ENCODE measurements at places on chromosomes 2 and 18. TPM values are rescaled to one million over a fixed set of nuclear protein-coding genes. Genes with fewer than 3 reads are reported as not detected.

- no peak for DNase-seq
- H3K27me3 ChIP-seq, result peaks cover 56% of the 10 kb centered on the region
- no peak overlapping the region for H3K4me3 ChIP-seq
- no peaks in the 10 kb centered on the region for H3K36me3 ChIP-seq
- no peak overlapping the region for H3K27ac ChIP-seq
These were observed 133.2 kb upstream of the ID2 start for GRCh38 chr2:8548619-8549150.

DNA sequence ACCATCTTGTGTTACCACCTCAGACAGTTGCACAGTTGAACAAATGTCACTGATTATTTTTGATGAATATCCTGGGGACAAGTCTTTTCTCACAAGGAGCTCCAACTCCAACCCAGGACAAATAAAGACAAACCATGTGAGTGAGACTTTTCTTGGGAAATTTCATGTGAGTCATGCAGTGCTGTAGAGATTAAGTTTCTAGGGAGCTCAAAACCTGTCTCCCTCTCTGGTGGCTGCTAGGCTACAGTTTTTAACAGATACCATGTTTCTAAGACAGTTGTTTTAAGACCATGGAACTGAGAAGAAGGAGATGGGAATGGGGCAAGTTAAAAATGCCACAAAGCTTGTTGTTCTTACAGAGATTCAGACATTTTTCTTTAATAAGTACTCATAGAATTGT, 255.5 kb downstream of the RIT2 start:
- no peak overlapping the region for H3K4me3 ChIP-seq

DNA sequence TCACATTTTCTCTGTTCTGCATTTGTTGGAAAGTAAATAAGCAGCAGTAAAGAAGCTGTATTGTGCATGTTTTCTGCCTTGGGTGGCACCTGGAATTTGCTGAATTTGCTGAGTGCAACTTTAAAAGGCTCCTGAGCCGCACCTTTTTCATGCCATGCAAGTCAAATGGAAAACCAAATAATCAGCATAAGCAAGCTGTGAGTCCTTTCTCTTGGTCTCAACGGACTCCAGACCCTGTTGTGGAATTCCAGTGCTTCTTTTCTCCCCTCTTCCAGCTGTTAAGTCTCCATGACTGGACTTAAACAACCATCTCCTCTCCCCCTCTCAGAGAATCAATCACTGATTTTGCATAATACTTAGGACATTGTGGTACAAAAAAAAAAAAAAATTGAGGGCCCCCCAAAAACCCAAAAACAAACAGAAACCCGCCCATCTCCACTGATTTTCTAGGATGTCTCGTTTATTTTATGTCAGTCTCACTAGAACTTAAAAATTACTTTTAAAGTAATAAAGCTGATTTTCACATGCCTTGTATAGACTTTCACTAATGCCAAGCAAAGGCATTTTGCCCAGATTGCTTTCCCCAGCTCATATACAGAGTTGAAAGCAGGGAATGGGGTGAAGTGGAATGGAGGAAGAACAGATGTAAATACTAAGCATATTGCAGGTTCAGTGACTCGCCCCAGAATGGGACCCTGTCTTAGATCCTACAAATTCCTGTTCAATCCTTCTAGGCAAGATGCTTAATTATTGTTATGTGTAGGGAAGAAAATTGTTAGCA, 5.1 kb upstream of the CETN1 start:
- H3K27me3 ChIP-seq, result no peaks in the 10 kb centered on the region
- no peak overlapping the region for H3K4me3 ChIP-seq

- no peak for DNase-seq
- no peak overlapping the region for H3K4me3 ChIP-seq
- no peaks in the 10 kb centered on the region for H3K36me3 ChIP-seq
- no peak overlapping the region for H3K27ac ChIP-seq
- H3K27me3 ChIP-seq, result no peaks in the 10 kb centered on the region
These were observed 286.9 kb downstream of the INSIG2 start for GRCh38 chr2:118374974-118375755.

- no peak overlapping the region for H3K27ac ChIP-seq
- DNase-seq, result no peak
- no peaks in the 10 kb centered on the region for H3K36me3 ChIP-seq
- no peak overlapping the region for H3K4me3 ChIP-seq
- peaks cover 14% of the 10 kb centered on the region for H3K27me3 ChIP-seq
These were observed 4.3 kb upstream of the RAB6C start for GRCh38 chr2:129975016-129975774.

DNA sequence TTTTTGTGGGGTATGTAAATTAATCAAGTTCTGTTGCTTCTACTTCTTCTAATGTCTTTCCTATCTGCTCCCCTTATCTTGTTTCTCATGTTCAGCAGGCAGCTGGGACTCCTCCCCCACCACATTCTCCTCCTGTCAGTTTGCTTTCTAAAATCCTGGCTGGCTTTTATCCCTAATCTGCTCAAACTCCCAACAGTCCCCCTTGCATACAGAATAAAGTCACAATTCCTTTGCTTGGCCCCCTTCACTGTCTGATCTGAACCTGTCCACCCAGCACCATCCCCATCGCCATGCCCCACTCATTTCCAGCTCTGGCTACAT, 2.2 kb downstream of the CFAP221 start:
- H3K4me3 ChIP-seq, result no peak overlapping the region
- no peak for DNase-seq
- no peaks in the 10 kb centered on the region for H3K36me3 ChIP-seq
- H3K27me3 ChIP-seq, result no peaks in the 10 kb centered on the region

DNA sequence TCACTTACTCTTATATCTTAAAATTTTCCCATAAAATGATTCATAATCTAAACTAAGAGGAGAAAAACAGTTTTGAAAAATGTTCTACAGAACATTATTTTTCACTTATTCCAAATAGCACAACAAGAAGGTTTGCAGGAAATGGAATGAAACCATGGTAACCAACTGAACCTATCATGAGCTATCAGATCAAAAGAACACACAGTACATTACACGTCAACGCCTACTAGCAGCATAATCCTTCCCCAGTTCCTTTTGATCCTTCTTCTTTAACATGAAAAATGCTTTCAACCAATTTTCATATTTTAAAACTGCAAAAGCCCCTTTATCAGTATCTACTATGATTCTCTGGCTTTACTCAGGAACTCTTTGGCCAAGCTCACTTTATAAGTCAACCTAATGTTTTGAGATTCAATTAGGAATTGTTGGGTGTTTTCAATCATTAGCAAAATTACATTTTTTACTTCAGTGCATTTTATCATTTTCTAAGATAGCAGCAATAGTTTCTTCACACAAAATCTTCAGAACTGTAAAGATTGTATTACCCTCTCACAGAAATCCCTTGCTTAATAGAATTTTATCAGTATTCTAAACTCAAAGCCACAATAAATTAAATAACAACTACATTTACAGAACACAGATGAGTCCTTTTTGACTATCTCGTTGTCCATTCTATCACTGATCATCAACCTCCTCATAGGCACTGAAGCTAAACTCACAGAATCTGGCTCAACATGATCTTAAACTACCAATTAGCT, 102.5 kb downstream of the CHN1 start:
- H3K27me3 ChIP-seq, result no peaks in the 10 kb centered on the region
- DNase-seq, result no peak
- H3K27ac ChIP-seq, result no peak overlapping the region

DNA sequence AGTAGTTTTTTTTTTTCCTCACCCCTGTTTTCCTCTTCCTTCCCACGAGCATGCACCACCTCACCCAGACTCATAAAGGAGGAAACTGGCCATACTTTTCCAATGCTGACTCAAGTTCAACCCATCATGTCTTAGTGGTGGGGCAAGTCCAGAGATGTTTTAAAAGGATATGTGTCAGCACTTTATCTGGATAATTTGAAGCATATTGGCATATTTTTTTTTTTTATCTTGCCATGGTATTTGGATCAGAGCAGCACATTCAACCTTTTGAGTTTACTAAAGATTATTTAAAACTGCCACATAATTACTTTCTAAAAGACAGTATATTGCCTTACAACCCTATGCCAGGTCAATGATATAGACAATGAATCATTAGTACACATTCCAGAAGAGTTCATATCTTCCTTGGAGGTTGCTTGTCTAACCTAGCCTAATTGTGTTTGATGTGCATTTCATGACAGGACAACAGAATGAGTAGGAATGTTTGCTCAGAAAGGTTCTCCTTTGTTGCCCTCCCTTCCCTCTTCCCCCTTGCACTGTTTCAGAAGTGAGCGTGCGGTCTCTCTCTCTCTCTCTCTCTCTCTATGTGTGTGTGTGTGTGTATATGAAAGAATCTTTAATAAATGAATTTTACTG, 950.7 kb upstream of the FAM98A start:
- H3K4me3 ChIP-seq, result no peak overlapping the region
- H3K27ac ChIP-seq, result no peak overlapping the region
- no peaks in the 10 kb centered on the region for H3K36me3 ChIP-seq
- H3K4me1 ChIP-seq, result no peaks in the 10 kb centered on the region

DNA sequence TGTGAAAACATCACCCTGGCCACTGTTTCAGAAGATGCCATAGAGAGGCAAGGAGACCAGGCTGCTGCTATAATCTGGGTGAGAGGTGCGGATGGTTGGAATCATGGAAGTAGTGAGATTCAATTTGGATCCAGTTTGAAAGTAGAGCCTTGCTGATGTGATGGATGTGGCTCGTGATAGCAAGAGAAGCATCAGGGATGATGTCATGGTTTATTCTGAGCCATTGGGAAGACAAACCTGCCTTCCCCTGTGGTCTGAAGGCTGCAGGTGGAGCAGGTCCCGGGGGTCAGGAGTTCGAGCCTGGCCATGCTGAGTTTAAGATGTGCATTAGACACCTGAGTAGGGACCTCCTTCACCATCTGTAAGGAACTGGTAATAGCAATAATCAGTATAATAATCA, 49.6 kb upstream of the CHMP1B start:
- no peak for DNase-seq
- no peaks in the 10 kb centered on the region for H3K4me1 ChIP-seq
- H3K36me3 ChIP-seq, result no peaks in the 10 kb centered on the region
- H3K4me3 ChIP-seq, result no peak overlapping the region
- no peak overlapping the region for H3K27ac ChIP-seq

DNA sequence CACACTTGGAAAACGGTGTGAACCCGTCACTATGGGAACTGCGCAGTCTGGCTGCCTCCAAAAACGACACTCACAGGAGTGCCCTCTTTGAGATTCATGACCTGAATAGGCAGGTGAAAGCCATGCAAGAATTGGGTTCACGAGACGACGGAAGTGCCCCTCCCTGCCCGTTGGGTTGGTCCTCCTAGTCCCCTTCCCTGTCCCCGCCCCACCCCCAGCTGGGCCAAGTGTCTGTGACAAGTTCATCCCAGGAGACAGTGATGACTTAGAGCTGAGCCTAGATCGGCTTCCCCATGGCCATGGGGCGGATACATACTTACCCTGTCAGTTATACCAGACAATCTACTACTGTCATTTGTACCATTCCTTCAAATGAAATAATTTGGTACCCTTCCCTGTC, 1137.7 kb upstream of the CHAC2 start:
- no peak overlapping the region for H3K4me3 ChIP-seq
- H3K27me3 ChIP-seq, result no peaks in the 10 kb centered on the region
- H3K36me3 ChIP-seq, result no peaks in the 10 kb centered on the region
- no peaks in the 10 kb centered on the region for H3K4me1 ChIP-seq
- DNase-seq, result no peak

SKA1 gene
- polyA plus RNA-seq, result 0.82 TPM

UGT1A4 gene
- not detected for polyA plus RNA-seq

SP5 gene
- not detected for polyA plus RNA-seq

KLHL41 gene
- polyA plus RNA-seq, result not detected

Data from B cell (primary cell).